ENCODE measurements at places on chromosomes 7 and 10. TPM values are rescaled to one million over a fixed set of nuclear protein-coding genes. Genes with fewer than 3 reads are reported as not detected.

GRCh38 chr7:147308539-147308938, 1191.9 kb downstream of the CNTNAP2 start:
- no peak overlapping the region for H3K27ac ChIP-seq
- no peaks in the 10 kb centered on the region for H3K36me3 ChIP-seq
- no peaks in the 10 kb centered on the region for H3K4me1 ChIP-seq
- no peak overlapping the region for H3K4me3 ChIP-seq
- H3K27me3 ChIP-seq = no peaks in the 10 kb centered on the region

DNA sequence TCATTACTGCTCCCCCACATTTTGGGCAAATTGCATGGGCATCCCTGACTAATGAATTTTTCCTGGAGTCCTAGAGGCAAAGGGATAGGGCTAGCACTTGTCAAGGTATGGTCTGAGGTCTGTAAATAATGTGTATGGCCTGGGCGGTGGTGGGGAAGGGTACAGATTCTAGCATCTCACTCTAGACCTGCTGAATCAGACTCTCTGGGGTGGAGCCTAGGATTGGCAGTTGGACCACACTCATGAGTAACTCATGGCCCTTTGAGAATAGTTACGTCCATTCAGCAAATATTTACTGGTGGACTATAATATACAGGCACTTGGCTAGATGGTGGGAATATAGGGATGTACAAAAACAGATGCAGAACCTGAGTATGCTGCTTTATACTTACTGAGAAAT, 118.0 kb downstream of the CELF2 start:
- H3K36me3 ChIP-seq = peaks cover 1% of the 10 kb centered on the region
- no peak overlapping the region for H3K4me3 ChIP-seq
- no peaks in the 10 kb centered on the region for H3K27me3 ChIP-seq
- DNase-seq = no peak
- H3K27ac ChIP-seq = no peak overlapping the region

DNA sequence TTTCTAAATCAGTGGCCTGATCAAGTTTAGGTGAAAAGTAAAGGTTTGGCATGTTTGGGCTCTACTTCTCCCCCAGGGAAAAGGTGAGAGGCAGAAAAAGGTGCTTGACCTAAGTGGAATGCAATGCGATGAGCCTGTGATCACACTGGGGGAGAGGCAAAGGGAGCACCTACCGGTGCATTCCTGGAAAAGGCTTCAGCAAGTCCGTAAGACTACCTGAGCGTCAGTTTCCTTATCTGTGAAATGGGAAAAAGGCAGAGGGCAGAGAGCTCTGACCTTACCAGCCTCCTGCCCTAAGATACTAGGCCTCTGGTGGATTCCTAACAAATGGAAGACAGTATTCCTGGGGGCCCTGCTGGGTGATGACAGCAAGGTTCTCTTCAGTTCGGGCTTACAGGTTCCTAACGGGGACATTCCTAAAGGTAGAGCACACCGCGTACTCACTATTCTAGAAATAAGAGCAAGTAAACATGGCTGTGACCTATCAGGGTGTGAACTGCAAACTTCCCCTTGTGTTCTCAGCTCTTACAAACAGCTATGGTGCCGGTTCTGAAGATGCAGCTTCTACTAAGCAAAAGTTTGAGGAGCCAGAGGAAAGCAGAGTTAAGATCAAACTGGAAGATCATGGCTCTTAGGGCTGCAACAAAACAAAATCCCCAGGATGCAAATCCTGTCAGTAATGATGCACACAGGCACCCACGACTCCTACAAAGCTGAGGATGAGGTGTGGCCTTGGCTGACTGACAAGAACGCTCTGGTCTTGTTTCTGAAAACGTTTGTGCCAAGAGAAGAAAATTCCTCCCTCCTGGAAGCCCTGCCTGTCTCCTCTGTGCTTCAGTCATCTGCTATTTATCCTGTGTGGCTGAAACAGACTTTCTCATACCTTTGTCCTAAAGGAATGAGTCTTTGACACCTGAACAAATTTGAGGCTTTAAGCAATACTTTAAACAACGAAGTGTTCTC, 13.3 kb upstream of the ACSL5 start:
- no peak for DNase-seq
- H3K4me1 ChIP-seq = no peaks in the 10 kb centered on the region
- H3K27ac ChIP-seq = no peak overlapping the region
- H3K4me3 ChIP-seq = no peak overlapping the region
- no peaks in the 10 kb centered on the region for H3K36me3 ChIP-seq

DNA sequence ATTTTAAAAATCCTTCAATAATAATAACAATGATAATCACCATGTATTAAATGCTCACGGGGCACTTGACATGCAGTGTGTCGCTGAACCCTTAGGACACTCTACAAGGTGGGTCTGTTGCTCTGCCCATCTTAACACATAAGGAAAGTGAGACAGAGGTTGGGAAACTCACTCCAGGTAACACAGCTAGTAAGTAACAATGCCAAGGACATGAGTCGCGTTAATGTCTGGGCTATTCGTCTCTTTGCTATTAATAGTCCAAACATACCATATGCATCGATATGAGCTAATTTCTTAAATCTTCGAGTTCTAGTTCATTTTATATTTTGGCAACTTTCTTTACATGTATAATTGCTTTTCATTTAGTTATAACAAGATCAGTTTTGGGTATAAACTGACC, 79.5 kb downstream of the BEND7 start:
- H3K4me1 ChIP-seq = peaks cover 3% of the 10 kb centered on the region
- DNase-seq = no peak
- no peak overlapping the region for H3K4me3 ChIP-seq
- H3K27ac ChIP-seq = no peak overlapping the region
- H3K27me3 ChIP-seq = peaks cover 22% of the 10 kb centered on the region
- no peaks in the 10 kb centered on the region for H3K36me3 ChIP-seq

DNA sequence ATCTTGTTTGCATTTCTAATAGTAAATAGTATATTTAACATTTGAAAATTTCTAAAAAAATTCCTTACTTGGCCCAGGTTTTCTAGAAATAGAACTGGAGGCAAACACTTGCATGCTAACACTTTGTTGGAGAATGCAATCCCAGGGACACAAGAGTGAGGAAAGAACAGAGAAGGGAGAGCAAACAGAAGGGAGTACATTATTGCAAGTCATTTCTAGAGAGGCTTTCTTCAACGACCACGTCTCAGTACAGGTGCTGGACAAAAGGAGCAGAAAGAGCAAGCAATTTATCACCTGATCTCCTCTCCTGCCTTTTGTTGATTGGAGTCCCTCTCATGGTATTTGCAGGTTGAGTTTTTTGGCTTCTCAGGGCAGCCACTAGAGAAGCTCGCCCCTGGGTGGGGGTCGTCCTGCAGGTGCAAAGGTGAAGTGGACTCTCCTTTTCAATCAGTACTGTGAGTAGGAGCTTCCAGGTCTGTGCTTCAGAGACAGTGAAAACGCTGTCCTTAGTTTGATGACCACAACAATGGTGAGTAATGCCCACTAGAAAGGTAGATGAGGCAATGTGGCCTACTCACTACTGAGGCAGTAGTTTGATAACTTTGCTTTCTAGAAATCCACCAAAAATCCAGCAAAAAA, 5.2 kb downstream of the CPED1 start:
- H3K27me3 ChIP-seq = peaks cover 46% of the 10 kb centered on the region
- H3K27ac ChIP-seq = no peak overlapping the region
- peaks cover 17% of the 10 kb centered on the region for H3K4me1 ChIP-seq
- H3K36me3 ChIP-seq = peaks cover 2% of the 10 kb centered on the region

GRCh38 chr7:2032030-2032875, 200.5 kb downstream of the MAD1L1 start:
- no peak overlapping the region for H3K27ac ChIP-seq
- DNase-seq = no peak
- no peaks in the 10 kb centered on the region for H3K27me3 ChIP-seq
- peaks cover 10% of the 10 kb centered on the region for H3K36me3 ChIP-seq

GRCh38 chr7:39565538-39565937, 666 bp upstream of the YAE1 start:
- peak overlapping the region; percentile 95 for H3K4me3 ChIP-seq
- H3K27ac ChIP-seq = peak overlapping the region; percentile 95
- H3K27me3 ChIP-seq = peaks cover 2% of the 10 kb centered on the region
- H3K36me3 ChIP-seq = peaks cover 9% of the 10 kb centered on the region
- DNase-seq = no peak

GRCh38 chr7:131320603-131321002, 7.1 kb upstream of the MKLN1 start:
- peaks cover 19% of the 10 kb centered on the region for H3K36me3 ChIP-seq
- H3K4me3 ChIP-seq = no peak overlapping the region
- no peaks in the 10 kb centered on the region for H3K27me3 ChIP-seq
- H3K4me1 ChIP-seq = peaks cover 12% of the 10 kb centered on the region
- DNase-seq = no peak
- H3K27ac ChIP-seq = no peak overlapping the region

- H3K27me3 ChIP-seq = peaks cover 3% of the 10 kb centered on the region
- H3K4me3 ChIP-seq = no peak overlapping the region
- no peaks in the 10 kb centered on the region for H3K36me3 ChIP-seq
- no peaks in the 10 kb centered on the region for H3K4me1 ChIP-seq
- no peak overlapping the region for H3K27ac ChIP-seq
- no peak for DNase-seq
Measured at GRCh38 chr10:125120053-125120710, 40.2 kb downstream of the CTBP2 start.

GRCh38 chr7:128006550-128007302, 24.5 kb downstream of the LRRC4 start:
- H3K36me3 ChIP-seq = no peaks in the 10 kb centered on the region
- H3K4me3 ChIP-seq = no peak overlapping the region
- H3K4me1 ChIP-seq = peaks cover 13% of the 10 kb centered on the region

GRCh38 chr7:117479225-117480054, at the start of gene CFTR:
CFTR (plus strand) TSS chr7:117480025; CDS start chr7:117480095, 70 bp downstream.
- no peaks in the 10 kb centered on the region for H3K36me3 ChIP-seq
- no peak for DNase-seq
- H3K4me1 ChIP-seq = no peaks in the 10 kb centered on the region
- H3K27me3 ChIP-seq = peaks cover 27% of the 10 kb centered on the region

- H3K4me1 ChIP-seq = peaks cover 55% of the 10 kb centered on the region
- DNase-seq = peak; percentile 91
- no peaks in the 10 kb centered on the region for H3K36me3 ChIP-seq
- peak overlapping the region; percentile 68 for H3K4me3 ChIP-seq
- peak overlapping the region; percentile 98 for H3K27ac ChIP-seq
Measured at GRCh38 chr10:72260976-72261783, 12.5 kb upstream of the DDIT4 start.

DNA sequence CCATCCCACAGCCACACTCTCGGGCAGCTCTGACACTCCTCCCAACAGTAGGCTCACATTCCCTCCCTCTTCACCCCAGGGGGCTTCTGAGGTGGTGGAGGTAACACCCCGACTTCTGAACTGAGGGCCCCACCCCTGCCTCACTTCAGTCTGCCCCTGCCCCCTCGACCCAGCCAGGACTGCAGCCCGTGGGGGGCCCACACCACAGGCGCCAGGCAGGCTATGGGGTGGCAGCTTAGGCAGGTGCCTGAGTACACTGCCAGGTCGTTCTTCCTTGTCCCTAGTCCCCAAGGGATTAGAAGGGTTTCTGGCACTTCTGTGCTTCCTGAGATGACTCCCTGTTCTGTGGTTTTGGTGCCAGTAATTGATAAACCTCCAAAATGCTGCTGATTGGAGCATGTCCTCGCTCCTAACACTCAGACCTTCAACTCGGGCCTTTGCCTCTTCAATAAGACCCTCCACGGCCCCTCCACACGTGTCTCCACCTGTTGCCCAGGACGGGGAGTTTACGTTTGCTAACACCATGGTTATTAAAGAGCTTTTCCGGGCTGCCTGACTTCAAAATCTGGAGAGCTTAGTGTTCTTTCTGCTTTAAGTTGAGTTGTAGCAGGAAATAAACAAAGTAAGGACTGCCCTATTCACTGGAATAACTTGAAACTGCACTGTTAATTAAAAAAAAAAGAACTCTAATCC, 23.8 kb upstream of the LARP4B start:
- DNase-seq = no peak
- H3K4me3 ChIP-seq = no peak overlapping the region
- no peak overlapping the region for H3K27ac ChIP-seq

GRCh38 chr10:105288026-105288425, 646.9 kb downstream of the SORCS3 start:
- no peaks in the 10 kb centered on the region for H3K27me3 ChIP-seq
- no peaks in the 10 kb centered on the region for H3K4me1 ChIP-seq
- H3K4me3 ChIP-seq = no peak overlapping the region
- no peak overlapping the region for H3K27ac ChIP-seq
- no peak for DNase-seq

DNA sequence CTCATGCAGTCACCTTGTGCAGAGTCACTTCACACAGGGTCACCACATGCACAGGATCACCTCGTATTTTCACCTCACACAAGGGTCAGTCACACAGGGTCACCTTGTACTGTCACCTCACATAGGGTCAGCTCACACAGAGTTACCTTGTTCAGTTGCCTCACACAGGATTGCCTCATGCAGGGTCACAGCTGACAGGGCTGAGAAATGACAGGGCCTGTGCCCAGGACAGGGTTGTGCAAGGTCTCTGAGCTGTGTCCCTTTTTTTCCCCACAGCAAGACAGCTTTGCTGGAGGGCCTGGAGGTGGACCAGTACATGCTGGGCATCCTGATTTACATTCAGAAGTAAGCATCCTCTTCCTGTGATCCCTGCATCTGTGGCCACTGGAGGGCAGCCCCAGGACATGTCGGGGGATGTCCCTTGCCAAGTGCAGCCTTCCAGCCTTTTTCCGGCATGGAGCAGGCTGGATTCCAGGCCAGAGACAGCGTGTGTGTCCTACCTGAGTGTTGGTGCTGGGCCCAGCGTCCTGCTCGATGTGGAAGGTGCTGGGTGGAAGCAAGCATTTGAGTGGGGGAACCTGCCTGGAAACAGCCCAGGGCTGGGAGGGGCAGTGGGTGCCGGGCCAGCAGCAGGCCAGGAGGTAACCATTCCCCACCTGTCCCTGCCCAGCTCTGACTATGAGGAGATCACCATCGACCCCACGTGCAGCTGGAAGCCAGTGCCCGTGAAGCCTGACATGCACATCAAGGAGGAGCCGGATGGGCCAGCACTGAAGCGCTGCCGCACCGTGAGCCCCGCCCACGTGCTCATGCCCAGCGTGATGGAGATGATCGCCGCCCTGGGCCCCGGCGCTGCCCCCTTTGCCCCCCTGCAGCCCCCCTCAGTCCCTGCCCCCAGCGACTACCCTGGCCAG, 16.3 kb downstream of the ZMIZ2 start:
- H3K4me1 ChIP-seq = peaks cover 26% of the 10 kb centered on the region
- no peak for DNase-seq
- H3K36me3 ChIP-seq = peaks cover 24% of the 10 kb centered on the region
- no peak overlapping the region for H3K4me3 ChIP-seq
- H3K27ac ChIP-seq = no peak overlapping the region
- no peaks in the 10 kb centered on the region for H3K27me3 ChIP-seq

Gene FOXI2
- total RNA-seq = not detected

Gene HOXA4
- total RNA-seq = not detected

Gene GPNMB
- total RNA-seq = 0.82 TPM

Gene SPDYE9
- total RNA-seq = not detected

Data from activated CD8-positive, alpha-beta memory T cell treated with anti-CD3 and anti-CD28 coated beads, Interleukin-2, amount 10 ng/mL, durations not matched to agents 7 days and 5 days (primary cell).